Effector CD4-positive, alpha-beta T cell (primary cell): ENCODE measurements at places on chromosomes 1 and 21.

DNA sequence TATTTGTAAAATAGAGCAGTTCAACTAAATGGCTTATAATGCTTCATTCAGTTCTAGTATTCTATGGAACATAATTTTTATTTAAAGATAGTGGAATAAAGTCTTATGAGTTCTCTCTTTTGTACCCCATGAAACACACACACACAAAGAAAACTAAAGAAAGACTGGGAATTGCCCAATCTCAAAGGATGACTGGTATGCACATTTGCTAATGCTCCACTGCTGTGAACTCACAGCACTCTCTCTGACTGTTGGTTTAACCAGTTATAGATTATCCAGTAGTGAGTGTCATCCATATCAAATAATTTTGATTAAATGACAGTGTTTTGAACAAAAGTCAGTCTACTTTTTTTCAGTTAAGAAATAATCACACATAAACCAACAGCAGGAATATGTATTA is 1082.4 kb upstream of the B3GALT2 start:
- no peak for DNase-seq

GRCh38 chr1:106564192-106564591 is 492.3 kb upstream of the PRMT6 start:
- DNase-seq: no peak

GRCh38 chr1:198174297-198174696 is 17.5 kb downstream of the NEK7 start:
- DNase-seq: no peak

DNA sequence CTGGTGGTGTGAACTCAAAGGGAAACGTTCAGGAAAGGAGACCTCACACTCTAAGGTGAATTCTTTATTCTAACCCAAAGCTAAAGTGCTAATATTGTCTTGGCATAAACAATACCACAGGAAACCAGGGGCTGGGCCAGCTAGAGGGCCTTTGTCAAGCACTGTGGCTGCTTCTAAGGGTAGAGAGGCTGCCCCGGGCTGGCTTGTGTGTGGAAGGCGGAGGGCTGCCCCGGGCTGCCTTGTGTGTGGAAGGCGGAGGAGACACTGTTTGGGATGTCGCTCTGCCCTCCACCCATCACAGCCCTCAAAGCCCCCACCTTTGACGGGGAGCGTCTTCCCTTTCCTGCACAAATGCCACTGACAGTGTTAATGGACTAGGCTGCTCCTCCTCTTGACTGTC is 216.8 kb downstream of the TOMM20 start:
- peak; percentile 48 for DNase-seq
